NCI-H748 treated with DMSO at 0.1 percent for 48 hours (cell line): ENCODE measurements at places on chromosomes 5 and 9.

- no peak for DNase-seq
Observed at GRCh38 chr5:95615164-95615467, 4.8 kb upstream of the GPR150 start.

DNA sequence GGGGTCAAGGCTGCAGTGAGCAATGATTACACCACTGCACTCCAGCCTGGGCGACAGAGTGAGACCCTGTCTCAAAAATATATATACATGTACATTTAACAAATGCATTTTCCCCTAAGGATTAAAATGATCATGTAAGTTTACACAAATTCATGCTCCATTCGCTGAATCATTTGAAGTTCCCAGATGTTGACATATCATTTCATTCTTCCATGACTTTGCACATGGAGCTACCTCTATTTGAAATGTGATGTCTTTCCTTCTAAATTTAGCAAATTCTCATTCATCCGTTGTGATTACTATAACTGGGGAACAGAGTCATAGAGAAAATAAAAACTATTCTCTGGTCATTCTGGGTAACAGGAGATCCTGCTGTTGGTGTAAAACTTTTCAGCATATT, 10.6 kb downstream of the PTGER4 start:
- no peak for DNase-seq

DNA sequence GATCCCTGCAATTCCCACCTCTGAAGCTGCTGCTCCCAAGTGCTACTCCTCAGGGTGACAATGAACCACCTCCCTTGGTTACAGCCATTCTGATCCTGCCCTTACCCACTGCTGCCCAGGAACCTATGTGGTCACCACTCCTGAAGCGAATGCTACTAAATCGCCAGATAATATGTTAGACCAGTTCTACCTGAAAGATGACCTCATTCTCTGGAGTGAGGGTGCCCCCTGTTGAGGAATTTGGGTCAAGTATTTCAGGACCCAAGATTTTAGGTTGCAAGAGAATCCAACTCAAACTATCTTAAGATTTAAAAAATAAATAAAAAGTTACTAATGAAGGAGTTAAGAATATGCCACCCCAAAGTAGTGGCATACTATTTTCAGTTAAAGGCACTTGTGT, 5.8 kb upstream of the SNAPC3 start:
- DNase-seq = peak; percentile 24

GRCh38 chr9:97934321-97935115, 3.5 kb downstream of the HEMGN start:
- DNase-seq = no peak

DNA sequence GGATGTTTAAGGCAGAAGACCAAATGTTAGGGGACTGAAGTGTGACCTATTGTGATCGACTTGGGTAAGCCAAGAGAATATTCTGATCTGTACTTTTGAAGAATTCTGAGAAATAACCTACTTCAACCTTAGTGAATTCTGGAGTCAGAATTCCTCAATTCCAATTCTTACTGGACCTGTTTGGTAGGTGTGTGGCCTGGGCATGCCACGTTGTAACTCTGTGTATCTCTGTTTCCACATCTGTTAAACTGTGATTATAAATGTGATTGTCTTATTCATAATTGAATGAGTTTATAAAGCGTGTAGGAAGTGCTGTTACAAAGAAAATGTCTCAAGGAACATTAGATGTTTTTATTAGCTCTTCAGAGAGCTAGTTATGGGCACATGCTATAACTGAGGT, 64.5 kb downstream of the TUSC1 start:
- no peak for DNase-seq

DNA sequence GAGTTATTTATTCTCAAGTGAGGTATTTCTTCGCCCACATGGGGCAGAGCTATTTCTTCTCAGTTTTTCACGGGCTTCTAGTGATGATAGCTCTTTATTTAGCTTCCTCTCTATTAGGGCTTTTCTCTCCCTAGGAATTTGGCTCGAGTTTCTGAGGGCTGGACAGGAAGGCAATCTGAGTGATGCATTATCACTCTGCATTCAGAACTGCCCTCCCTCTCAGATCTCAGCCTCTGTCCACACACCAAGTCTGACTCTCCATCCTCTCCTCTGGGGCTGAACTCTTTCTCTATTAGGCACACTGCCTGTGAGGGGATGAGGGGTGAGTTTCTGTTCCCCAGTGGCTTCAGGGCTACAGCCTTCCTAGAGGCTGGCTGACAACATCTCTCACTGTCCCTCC, 14.9 kb upstream of the SCAMP1 start:
- DNase-seq = no peak

GRCh38 chr5:91179018-91179417, 204.1 kb downstream of the ARRDC3 start:
- no peak for DNase-seq

DNA sequence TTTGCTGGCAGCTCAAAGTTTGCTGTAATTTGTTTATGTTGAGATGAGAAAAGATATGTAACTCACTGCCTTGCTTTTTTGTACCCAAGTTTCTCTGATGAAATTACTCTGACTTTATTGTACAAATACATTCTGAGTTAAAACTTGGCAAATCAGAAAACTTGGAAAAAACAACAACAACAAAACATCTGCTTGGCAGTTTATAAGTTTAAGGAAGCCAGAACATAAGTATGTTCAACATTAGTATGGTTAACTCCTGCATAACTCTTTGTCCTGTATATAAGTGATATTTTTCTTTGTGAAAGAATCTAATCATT, 233.1 kb downstream of the MAST4 start:
- no peak for DNase-seq

DNA sequence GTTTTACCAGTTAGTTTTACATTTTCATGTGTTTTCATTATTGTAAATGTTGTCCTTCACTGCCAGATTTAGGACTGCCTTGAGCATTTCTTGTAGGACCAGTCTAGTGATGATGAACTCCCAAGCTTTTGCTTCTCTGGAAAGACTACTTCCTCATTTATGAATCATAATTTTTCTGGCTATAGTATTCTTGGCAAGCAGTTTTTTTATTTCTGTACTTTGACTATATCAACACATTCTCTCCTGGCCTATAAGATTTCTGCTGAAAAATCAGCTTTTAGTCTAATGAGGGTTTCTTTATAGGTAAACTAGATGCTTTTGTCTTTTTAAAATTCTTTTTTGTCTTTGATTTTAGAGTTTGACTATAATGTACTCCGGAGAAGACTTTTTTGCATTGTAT, 256.8 kb upstream of the GRAMD2B start:
- no peak for DNase-seq

DNA sequence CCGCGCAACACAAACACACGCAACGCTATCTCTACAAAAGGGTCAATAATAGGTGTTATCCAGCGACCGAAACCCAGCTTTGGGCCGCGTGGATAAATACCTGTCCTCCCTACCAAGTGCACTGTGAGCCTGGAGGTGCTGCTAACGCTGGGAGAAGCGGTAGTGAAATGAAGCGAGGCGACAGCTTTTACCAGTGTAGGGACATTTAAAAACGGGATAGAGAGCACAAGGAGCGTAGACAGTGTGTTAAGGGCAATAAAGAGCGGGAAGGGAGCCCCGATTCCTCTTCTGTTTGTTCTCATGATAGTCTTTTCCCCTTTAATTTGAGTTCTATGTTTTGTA, 421 bp upstream of the DEPDC1B start:
- no peak for DNase-seq

GRCh38 chr5:124060413-124061067, 548.6 kb downstream of the CSNK1G3 start:
- DNase-seq = no peak

DNA sequence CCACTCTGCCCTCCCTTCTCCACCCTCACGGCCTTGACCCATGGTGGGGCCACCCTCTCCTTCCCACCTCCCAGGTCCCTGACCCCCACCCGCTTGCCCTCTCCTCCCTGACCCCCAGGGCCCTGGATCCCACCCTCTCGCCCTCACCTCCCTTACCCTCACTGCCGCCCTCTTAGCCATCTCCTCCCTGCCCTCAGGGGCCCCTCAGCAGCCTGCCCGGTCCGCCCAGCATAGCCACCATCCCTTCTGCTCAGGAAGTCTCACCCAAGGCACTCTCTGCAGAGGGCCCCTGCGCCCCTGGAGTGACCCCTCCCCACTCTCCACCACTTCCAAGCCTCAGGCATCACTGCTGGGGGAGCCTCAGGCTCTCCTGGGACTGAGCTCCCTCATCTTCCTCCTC, 66.3 kb downstream of the MRPL36 start:
- DNase-seq = no peak

GRCh38 chr5:94793816-94794198, 175.3 kb downstream of the SLF1 start:
- DNase-seq = no peak

DNA sequence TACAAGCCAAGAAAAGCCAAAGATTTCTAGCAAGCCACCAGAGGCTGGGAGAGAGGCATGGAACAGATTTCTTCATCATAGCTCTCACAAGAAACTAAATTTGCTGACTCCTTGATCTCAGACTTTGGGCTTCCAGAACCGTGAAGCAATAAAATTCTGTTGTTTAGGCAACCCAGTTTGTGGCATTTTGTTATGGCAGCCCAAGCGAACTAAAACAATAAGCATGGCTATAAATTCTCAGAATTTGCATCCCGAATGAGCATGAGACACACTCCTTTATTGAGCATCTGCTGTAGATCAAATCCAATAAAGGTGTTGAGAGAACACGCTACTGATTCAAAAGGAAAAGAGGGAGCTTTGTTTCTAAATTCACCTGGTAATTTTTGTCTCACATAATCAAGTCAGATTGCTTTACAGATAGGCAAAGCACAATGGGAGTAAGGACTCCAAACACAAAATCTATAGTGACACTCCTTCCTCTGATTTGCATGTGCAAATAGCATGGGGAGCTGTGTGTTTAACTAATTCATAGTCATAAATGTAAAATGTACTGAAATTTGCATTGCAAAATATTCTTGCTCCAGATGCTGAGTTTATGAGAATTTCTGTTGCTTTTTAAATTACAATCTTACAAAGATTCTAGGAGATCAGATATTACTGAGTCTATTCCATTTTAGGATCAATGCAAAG, 308.7 kb downstream of the MED10 start:
- DNase-seq = no peak

DNA sequence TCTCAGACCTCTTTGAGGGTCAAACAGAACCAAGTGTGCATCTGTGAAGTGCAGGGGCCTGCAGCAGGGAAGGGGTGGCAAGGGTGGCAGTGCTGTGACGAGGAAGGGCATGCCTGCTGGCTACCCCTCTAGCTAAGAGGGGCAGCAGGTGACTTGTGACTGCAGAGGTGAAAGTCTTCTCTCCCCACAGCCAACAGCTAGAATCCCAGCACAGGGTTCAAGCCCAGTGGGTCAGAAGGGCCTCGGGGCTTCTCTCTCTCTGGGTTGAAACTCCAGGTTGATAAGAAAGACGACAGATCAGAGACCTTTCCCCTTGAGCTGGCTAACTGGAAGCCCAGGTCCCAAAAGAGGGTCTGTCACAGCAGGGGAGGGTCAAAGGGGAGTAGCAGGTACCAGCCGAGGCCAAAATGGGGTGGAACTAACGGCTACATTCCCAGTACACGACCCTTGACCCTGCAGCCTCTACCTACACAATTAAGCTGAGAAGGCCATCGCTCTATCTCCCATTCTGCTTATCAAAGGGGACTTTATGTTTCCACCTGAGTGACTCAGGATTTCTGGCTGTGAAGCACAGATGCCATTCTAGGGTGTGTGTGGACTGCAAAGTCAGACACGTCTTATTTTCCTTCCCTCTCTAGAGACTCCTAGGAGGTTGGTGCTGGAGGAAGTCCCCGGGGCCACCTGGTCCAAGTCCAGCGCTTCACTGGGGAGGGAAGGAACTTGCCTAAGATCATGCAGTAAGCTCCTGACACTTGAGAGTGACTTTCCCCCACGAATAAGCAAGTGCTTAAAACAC, 14.6 kb downstream of the ANKS6 start:
- DNase-seq = no peak
